ENCODE measurements at places on chromosomes 12 and 14. TPM values are rescaled to one million over a fixed set of nuclear protein-coding genes. Genes with fewer than 3 reads are reported as not detected.

DNA sequence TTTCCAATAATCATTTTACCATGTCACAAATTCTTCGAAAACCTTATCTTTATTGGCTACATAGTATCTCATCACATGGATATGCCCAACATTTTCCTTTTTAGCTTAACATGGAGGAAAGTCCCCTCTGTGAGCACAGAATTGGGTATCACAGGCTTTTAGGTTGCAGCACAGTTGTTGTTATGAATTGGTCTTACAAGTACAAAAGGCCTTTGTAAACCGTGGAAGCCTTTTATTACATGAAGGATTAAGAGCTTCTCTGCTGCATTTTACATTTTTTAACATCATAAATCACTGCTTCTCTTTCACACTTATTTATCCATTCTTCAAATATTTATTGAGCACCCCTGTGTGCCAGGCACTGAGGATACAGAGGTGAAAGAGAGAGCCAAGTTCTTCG, 26.2 kb downstream of the UBE3B start:
- peaks cover 100% of the 10 kb centered on the region for H3K36me3 ChIP-seq
- H3K4me1 ChIP-seq, result no peaks in the 10 kb centered on the region
- H3K4me3 ChIP-seq, result no peak overlapping the region
- H3K27ac ChIP-seq, result no peak overlapping the region

GRCh38 chr12:87259391-87259790, 769.8 kb downstream of the C12orf50 start:
- no peak overlapping the region for H3K27ac ChIP-seq
- H3K4me3 ChIP-seq, result no peak overlapping the region
- H3K27me3 ChIP-seq, result no peaks in the 10 kb centered on the region
- no peaks in the 10 kb centered on the region for H3K36me3 ChIP-seq

DNA sequence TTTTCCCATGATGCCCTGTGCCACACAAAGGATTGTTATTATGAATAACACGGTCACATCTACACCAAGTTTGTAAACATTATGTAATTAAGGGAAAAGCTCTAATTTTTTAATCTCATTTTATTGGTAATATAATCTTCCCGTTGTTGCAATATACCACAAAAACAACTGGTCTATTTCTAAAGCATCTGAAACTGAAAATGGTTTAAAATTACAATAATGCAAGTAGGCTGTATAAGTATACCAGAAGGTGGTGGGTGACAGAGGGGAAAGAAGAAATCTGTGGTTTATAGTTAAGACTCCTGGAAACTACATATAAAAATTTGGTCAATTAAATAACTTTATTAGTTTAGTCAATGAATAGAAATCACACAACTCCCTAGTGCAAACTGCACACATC, 5.2 kb downstream of the DDHD1 start:
- no peaks in the 10 kb centered on the region for H3K27me3 ChIP-seq
- no peak overlapping the region for H3K27ac ChIP-seq
- H3K36me3 ChIP-seq, result no peaks in the 10 kb centered on the region
- H3K4me1 ChIP-seq, result no peaks in the 10 kb centered on the region

DNA sequence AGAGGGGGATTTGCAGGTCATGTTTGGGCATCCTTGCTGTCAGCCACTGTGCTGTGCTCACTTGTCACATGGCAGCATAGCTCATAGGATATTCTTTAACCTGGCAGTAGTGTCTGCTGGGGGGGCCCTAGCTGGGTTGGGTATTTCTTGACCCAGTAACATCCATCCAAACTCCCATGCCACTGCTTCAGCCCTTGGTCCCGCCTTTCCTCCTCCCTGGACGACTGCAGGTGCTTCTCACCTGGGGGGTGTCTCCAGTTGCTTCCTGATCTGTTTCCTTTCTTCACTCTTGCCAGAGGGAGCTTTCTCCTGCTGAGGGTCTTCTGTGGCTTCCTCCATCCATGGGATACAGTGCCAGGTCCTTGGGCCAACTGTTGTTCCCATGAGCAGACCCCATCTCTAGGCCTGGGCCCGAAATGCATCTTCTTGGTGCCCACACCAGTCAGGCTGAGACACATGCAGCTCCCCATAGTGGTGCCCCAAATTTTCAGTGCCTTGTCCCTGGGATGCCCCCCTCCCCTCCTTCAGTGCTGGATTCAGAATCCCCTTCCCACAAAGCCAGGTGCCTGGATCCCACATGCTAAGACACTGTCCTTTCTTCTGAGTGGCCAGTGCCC, 20.5 kb downstream of the C14orf132 start:
- no peak overlapping the region for H3K27ac ChIP-seq
- no peaks in the 10 kb centered on the region for H3K27me3 ChIP-seq
- H3K4me1 ChIP-seq, result peaks cover 32% of the 10 kb centered on the region
- H3K36me3 ChIP-seq, result no peaks in the 10 kb centered on the region

DNA sequence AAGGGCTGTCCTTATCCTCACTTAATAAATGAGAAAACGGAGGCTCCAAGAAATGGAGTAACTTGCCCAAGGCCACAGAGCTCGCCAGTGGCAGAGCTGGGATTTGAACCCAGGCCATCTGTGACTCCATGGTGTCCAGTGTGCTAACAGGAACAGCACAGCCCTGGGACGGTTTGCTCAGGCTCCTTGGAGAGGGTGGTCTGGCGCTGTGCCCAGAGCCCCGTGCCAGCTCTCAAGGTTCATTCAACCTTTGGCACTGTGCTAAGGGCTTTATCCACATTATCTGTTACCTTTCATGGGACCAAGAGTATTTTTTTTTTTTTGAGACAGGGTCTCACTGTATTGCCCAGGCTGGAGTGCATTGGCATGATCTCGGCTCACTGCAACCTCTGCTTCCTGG, 8.1 kb downstream of the DAO start:
- H3K27ac ChIP-seq, result no peak overlapping the region
- no peak for DNase-seq

DNA sequence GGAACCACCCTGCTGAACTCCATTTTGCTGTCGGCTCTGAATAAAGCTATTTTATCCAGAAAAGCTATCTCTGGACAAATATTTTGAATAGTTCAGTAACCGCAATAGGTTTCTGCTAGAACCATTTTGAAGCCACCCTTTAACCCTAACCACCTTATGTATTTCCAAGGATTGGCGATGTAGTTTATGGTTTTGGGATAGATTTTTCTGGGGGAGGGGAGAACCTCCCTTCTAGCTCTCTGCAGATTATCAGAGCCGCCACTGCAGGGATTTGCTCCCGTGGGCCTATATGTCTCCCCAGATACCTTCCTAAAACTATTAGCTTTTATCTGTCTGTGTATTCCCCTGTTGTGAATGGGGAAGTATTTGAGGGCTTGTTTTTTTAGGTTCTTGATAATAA, 1.8 kb upstream of the TUBA1B start:
- peaks cover 27% of the 10 kb centered on the region for H3K4me1 ChIP-seq
- peak overlapping the region; percentile 100 for H3K27ac ChIP-seq
- DNase-seq, result no peak
- no peaks in the 10 kb centered on the region for H3K27me3 ChIP-seq

- DNase-seq, result no peak
- peak overlapping the region; percentile 84 for H3K4me3 ChIP-seq
- peaks cover 9% of the 10 kb centered on the region for H3K36me3 ChIP-seq
Measured at GRCh38 chr14:74302152-74302628, 544 bp downstream of the ABCD4 start.

- H3K36me3 ChIP-seq, result no peaks in the 10 kb centered on the region
- H3K4me1 ChIP-seq, result peaks cover 15% of the 10 kb centered on the region
- DNase-seq, result no peak
- H3K4me3 ChIP-seq, result no peak overlapping the region
- no peaks in the 10 kb centered on the region for H3K27me3 ChIP-seq
Measured at GRCh38 chr14:22456998-22457594, 131.9 kb downstream of the DAD1 start.

DNA sequence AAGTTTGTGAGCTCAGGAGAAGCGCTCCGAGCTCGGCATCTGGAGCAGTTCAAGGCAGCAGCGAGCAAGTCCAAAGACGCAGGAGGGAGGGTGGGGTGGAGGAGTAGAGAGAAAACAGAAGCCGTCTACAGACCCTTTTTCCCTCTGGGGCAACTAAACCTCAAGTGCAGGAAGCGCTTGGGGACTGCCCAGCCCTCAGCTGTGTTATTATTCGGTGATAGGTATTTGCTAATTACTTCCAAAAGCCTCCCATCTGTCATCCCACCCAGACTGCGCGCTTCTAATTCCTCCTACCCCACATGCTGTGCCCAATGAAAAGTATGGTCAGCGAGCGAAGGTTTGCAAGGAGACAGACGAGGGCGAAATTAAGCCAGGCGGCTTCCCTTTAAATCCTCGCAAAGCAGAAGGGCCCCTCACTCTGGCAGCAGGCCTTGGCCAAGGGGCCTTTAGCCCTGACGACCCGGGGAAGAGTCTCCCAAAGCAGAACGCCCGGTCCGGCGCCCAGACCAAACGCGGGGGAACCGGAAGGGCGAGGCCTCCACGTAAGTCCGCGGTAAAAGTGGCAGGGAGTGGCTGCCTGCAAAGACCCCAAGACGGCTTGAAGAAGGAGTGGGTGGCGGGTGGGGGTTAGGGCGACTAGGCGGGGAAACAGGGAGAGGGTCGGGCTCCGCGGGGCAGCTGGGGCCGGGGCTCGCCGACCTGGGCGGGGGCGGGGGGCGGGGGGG, 507 bp upstream of the CD9 start:
- H3K4me3 ChIP-seq, result peak overlapping the region; percentile 100
- H3K36me3 ChIP-seq, result no peaks in the 10 kb centered on the region
- peak overlapping the region; percentile 95 for H3K27ac ChIP-seq
- no peaks in the 10 kb centered on the region for H3K27me3 ChIP-seq
- peak; percentile 87 for DNase-seq

GRCh38 chr12:40618636-40619035, 73.6 kb upstream of the CNTN1 start:
- no peak overlapping the region for H3K4me3 ChIP-seq
- H3K4me1 ChIP-seq, result peaks cover 9% of the 10 kb centered on the region
- no peak for DNase-seq
- H3K27me3 ChIP-seq, result no peaks in the 10 kb centered on the region
- H3K27ac ChIP-seq, result no peak overlapping the region
- H3K36me3 ChIP-seq, result no peaks in the 10 kb centered on the region

DNA sequence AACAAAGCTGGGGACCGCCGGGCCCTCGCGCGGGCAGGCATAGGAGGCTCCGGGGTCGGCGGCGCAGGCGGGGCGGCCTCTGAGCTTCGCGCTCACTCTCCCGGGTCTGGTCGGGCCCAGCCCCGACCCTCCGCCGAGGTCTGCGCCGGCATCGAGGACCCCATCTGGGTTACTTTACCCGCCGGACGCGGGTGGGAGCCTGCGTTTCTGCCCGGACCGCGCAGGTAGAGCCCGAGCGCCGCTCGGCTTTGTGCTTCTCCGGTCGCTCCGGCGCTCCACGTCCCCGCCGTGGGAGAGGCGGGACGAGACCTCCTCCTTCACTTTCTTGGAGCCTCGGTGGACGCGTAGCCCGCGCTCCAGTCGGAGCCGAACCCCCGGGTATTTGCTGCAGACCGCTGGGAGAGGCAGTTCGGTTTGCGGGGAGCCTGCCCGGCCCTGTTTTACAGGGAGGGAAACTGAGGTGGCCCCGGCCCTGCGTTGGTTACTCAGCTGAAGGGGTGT, 63.2 kb downstream of the FBXL14 start:
- no peaks in the 10 kb centered on the region for H3K36me3 ChIP-seq
- peak overlapping the region; percentile 59 for H3K4me3 ChIP-seq
- no peak overlapping the region for H3K27ac ChIP-seq
- no peaks in the 10 kb centered on the region for H3K4me1 ChIP-seq

DNA sequence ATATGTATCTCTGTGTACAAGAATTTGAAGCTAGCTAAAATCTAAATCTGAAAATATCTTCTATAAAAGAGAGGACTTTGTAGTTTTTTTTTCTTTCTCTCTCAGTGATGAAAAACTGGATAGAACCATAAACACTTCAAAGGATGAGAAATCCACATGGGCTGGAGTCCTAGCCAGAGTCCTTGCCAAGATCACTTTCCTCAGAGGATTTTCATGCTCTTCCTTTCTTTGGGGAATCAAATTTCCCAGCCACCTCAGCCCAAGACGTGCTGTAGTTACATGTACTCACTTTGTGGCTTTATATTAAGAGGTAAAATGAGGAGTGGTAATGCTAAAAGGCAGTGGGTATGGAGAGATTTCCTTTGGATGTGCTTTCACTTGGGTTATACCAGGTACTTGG, 110.3 kb downstream of the SLC38A1 start:
- peaks cover 69% of the 10 kb centered on the region for H3K4me1 ChIP-seq
- peak overlapping the region; percentile 69 for H3K27ac ChIP-seq
- H3K4me3 ChIP-seq, result no peak overlapping the region
- H3K36me3 ChIP-seq, result no peaks in the 10 kb centered on the region
- no peaks in the 10 kb centered on the region for H3K27me3 ChIP-seq

- no peak overlapping the region for H3K27ac ChIP-seq
- H3K27me3 ChIP-seq, result peaks cover 8% of the 10 kb centered on the region
- H3K4me1 ChIP-seq, result peaks cover 3% of the 10 kb centered on the region
- no peak overlapping the region for H3K4me3 ChIP-seq
Measured at GRCh38 chr12:125683748-125684381, 618.6 kb downstream of the AACS start.

GRCh38 chr14:99050309-99050708, 221.7 kb downstream of the BCL11B start:
- no peak for DNase-seq
- H3K4me3 ChIP-seq, result no peak overlapping the region
- no peak overlapping the region for H3K27ac ChIP-seq
- H3K27me3 ChIP-seq, result no peaks in the 10 kb centered on the region
- H3K36me3 ChIP-seq, result no peaks in the 10 kb centered on the region
- H3K4me1 ChIP-seq, result no peaks in the 10 kb centered on the region

DNA sequence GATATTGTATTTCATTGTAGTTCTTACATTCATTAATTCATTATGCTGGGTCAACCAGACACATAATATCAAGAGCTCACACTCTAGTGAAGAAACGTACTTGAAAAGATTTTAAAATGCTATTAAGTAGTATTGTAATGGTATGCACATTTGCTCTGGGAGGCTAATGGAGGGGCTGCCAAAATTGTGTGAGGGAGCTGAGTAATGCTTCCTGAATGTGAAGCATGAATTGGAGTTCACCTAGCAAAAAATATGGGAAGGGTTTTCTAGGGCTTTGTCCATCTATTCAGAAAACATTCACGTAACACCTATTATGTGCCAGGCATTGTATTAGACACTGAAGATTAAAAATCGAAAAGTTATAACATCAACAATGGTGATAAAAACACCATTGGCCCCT, 403.8 kb upstream of the PDE3A start:
- no peaks in the 10 kb centered on the region for H3K36me3 ChIP-seq
- no peaks in the 10 kb centered on the region for H3K27me3 ChIP-seq
- H3K4me1 ChIP-seq, result peaks cover 15% of the 10 kb centered on the region
- no peak overlapping the region for H3K27ac ChIP-seq
- H3K4me3 ChIP-seq, result no peak overlapping the region

The AQP2 gene
- total RNA-seq, result not detected

The ACVRL1 gene
- total RNA-seq, result 63.0 TPM

The DEPDC4 gene
- not detected for total RNA-seq

The RBP5 gene
- 0.71 TPM for total RNA-seq
